Fibroblast of upper back skin (primary cell): ENCODE measurements at places on chromosomes 12 and 14.
A peak's percentile ranks its signal among the peaks of the same experiment; 100 is the strongest.

GRCh38 chr12:8018666-8019581, 13.6 kb upstream of the FOXJ2 start:
- DNase-seq, result no peak

GRCh38 chr14:71163050-71163841, 256.0 kb downstream of the PCNX1 start:
- DNase-seq, result no peak

GRCh38 chr12:121669521-121669900, at the start of gene MORN3:
MORN3 (minus strand) TSS chr12:121669654; CDS start chr12:121669483, 171 bp downstream.
- DNase-seq, result no peak

DNA sequence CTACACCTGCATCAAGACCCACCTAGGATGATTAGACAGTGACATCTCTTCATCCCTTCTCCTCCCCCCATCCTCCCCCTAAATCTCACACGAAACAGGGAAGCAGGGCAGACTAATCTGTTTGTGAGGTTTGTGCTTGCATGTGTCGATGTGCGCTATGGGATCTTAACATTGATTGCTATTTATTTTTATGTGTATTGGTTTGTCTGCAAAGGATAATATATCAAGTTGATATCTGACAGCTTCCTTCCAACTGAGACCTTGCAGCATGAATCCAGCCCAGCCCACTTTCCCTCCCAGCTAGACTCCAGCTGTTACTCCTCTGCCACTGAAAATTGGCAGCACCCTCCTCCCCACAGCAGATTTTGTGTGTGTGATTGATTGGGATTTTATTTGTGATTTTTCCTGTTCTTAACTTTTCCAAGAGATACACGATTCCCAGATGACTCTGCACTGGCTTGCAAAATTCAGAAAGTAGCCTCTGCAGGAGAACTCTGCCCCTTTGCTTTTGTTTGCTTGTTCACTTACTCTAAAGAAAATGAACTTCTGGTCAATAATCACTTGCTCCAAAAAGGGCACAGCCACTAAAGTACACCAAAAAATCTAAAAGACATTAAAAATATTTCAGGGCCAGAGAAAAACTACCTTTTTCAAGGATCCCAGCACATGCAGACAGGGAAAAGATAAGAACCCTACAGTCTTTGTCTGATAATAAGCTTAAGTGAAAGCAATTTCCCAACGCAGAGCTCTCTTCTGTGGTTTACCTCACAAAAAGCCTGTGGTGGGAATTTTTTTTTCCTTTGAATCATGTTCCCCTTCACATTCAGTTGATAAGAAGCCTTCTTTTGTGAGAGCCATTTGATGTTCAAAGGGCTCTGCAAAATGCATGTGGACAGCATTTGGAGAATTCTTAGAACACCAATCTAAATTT, 222.1 kb downstream of the RPS29 start:
- no peak for DNase-seq

GRCh38 chr12:50024805-50025186, 498 bp downstream of the RACGAP1 start:
- DNase-seq, result no peak

- DNase-seq, result peak; percentile 65
Measured at GRCh38 chr12:127293507-127294310, 973.3 kb upstream of the TMEM132C start.

GRCh38 chr12:67147447-67147846, 121.7 kb upstream of the CAND1 start:
- DNase-seq, result no peak

GRCh38 chr12:52691076-52691840, 11.1 kb upstream of the KRT1 start:
- no peak for DNase-seq

DNA sequence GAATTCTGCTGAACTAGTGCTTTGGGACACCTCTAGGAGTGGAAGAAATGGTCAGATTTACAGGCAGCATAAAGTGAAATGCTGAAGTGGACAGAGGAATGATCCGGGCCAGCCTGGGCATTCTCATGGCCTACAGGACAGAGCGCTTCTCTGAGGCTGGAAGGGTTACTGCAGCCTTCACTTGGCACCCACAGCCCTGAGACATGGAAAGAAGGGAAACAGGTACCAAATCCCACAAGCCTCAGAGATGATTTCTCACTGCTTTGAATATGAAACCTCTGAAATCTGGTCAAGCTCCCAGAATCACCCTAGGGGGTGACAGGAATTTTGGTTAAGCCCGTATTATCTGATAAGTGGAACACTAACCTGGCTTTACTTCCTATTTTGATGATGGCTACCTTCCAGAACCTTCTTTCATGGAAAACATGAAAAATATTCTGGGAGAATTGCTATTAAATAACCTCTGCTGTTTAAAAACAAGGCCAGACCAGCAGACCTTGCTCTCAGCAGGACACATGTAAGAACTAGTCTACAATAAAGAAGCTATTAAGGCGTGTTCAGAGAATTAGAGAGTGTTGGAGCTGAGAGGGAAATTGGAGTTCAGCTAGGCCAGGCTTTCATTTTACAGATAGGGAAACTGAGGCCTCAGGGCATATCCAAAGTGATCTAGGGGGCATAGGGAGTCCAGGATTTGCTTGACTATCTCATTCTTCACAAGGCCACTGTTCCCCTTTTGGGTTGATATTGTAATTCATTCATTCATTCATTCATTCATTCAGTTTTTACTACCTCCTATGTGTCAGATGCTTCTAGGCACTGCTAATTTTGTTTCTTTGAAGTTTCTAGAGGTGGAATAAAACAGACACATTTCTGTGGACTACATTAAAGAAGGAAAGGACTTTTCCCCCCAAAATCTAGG, 281.5 kb downstream of the ZFP36L1 start:
- DNase-seq, result peak; percentile 58

GRCh38 chr14:21018286-21018685, 6.6 kb downstream of the NDRG2 start:
- DNase-seq, result no peak

DNA sequence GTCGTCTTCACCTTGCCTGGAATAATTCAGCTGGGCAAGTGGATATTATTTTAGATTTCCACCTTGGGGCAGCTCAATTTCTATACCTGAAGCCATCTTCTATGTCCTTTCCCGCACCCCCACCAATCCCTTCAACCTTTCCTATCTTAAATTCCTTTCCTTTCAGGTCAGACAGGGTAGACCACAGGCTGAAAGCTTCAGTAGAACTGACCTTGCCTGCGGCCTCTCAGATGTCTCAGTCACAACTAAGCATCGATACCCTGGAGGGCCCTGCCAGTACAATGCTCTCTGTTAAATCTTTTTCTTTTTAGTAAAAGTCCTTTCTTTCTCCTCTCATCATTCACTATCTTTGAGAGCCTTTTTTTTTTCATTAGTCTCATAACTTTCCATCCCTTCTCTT, 38.9 kb downstream of the SLC2A14 start:
- no peak for DNase-seq

DNA sequence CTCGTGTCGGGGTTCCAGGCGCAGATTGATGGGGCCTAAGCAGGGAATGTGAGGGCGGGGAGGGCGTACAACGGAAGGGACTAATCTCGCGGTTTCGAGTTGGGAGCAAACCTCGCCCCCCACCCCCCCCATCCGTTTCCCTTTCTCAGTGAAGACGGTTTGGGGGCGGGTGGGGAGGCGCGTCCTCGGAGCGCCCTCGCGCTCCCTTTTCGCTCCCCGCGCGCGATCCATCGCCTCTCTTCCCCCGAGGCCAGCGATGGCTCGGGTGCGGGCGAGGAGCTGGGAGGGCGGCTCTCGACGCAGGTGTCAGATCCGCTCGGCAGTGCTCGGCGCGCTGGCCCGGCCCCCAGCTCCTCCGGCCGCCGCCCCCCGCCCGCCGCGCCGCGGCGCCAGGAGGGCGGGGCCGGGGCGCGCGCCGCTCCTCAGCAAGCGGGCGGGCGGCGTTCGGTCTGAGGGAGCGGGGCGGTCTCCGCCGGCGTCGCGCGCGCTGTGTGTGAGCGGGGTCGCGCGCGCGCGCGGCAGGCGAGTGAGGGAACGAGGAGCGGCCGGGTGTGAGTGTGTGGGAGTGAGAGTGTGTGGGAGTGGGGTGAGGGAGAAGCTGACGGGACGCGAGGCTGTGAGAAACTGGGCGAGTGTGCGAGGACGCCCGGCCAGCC, at the start of gene RIMKLB:
Gene RIMKLB (plus strand): TSS at position 516 of the 656 bp plus-strand sequence. CDS start 15,876 bp downstream, outside the sequence.
- DNase-seq, result peak; percentile 74

- no peak for DNase-seq
Measured at GRCh38 chr12:57479376-57480115, at the start of gene ARHGAP9. ARHGAP9 (minus strand) TSS chr12:57479866; CDS start chr12:57479406, 460 bp downstream.
